ENCODE measurements at places on chromosomes 5 and 9. TPM values are rescaled to one million over a fixed set of nuclear protein-coding genes. Genes with fewer than 3 reads are reported as not detected.

HK3 gene
- 5.2 TPM for total RNA-seq

BHMT2 gene
- 57.2 TPM for total RNA-seq

TEX48 gene
- not detected for total RNA-seq

MELK gene
- total RNA-seq: 0.57 TPM

CD72 gene
- total RNA-seq: 37.6 TPM
